ENCODE measurements at places on chromosomes 3 and 15. TPM values are rescaled to one million over a fixed set of nuclear protein-coding genes. Genes with fewer than 3 reads are reported as not detected.
A peak's percentile ranks its signal among the peaks of the same experiment; 100 is the strongest.

The OR5K2 gene
- not detected for total RNA-seq

The EHD4 gene
- 5.1 TPM for total RNA-seq

DNA sequence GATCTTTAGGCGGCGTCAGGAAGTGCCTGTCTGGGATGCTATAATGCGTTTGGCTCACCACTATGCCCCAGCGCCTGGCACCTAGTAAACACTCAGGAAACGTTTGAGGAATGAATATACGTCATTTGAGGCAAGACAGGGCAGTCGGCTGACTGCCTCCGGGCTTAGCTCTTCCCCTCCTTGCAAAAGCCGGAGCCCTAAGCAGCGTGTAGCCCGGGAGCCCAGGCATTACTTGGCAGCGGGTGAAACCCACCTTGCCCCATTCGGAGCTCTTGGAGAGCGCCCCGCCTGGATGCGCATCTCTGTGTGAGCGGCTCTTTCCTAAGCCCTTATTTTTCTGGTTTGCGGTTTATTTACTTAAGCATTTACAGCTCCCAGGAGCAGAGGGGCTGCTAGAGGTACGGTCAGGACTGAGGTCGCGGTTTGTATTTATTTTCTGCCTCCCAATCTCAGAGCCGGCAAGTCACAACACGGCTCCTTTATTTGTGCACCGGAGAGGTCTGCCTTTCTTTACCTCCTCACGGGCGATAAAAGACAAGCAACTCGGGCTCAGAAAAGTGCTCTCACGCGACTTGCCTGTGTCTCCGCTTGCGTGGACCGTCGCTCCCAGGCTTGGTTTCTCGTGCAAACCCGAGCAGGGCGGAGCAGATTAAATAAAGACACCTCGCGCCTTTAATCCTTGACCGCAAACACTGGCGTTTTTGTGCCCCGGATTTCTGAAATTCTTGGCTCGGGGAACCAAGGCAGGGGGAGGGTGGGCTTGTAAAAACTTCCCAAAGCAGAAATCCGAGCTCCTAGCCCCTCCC lies 737 bp upstream of the ITPR1 start:
- DNase-seq: peak; percentile 53

DNA sequence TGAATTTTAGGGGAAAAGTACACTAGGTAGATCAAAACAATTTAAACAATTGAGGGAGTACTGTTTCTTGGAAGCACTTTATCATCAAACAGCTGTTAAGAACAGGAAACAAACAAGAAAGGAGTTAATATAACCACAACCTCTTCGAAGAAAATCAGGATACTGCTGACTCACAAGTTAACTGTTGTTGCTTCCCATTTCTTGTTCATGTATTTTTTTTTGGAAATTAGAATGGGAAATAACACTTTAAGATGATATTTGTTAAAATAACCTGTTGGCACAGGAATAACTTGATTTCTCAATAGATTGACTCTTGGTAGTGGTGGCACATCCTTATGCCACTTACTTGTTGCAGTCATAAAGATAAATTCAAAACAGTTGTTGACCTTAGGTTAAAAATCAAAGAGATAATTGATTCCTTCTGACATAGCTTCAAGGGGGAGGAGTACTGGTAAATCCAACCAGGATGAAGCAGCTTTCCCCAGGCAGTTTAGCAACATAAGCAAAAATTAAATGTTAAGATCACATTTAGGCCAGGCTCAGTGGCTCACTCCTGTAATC lies 3.3 kb downstream of the BNIP2 start:
- DNase-seq: no peak

DNA sequence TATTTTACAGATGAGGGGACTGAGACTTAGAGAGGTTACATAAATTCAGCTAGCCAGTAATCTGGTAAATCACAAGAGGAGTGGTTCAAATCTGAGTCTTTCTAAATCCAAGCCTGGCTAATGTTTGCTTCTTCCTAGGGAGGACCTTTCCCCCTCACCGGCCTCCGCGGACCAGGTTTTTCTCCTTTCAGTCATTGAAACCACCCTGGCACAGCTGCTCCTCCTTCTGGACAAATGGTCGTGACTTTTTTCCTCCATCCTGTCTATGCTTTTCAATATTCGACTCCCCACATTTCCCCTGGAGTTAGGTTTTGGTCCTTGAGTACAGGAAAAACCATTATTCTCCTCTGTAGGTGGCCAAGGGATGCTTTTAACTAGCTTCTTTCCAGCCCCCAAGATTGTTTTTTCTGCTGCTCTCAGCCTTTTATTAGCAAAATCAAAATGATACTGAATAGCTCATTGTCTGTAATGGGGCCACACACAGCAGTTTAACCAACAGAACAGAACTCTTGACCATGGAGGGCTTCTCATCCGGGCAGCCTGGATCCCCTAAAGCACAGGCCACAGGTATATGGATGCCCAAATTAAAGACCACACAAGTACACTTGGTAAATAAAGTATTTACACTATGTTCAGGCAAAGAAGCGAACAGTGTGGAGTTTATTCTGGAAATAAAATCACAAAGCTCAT lies 85.9 kb upstream of the KLHL25 start:
- no peak for DNase-seq

- DNase-seq: no peak
Measured at GRCh38 chr3:10351013-10351735, 30.3 kb upstream of the SEC13 start.

DNA sequence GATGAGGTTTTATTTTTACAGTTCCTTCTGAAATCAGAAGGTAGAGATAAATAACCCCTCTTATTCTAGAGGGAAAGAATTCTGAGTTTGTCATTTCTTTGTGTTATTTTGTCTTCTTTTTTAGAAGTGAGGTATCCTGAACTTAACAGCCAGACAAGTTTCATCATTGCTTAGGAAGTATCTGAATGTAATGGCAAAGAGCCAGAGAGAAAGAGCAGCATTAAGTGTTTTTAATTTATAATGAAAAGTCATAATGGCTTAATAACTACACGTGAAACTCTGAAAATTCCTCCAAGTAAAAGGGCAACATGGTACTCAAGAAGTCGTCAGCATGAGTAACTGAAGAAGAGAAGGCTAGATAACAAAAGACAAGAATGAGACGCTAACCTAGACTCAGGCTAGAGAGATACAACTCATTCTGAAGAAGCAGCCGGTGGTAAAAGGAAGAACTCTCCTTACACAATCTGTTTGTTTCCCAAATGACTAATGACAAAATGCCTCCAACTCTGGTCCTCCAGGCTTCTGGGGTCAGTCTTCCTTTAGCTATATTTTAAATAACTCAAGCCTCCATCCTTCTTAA lies 116.2 kb upstream of the NECTIN3 start:
- no peak for DNase-seq

DNA sequence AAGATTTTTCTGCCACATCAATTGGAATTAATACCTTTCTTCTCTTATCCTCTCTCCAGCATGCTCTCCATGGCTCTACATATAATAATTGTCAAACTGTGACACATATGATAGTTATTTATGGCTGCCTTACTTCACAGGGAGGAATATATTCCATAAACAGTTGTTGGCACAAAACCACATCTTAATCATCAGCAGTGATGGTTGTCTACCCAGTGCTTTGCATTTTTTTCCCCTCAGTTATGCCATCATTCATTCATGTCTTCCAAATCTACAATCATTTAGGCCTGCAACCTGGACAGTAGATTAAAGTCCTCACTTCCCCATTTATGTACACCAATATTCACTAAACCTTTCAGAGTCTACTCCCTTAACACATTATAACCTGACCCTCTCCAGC lies 107.7 kb downstream of the THRB start:
- DNase-seq: no peak
